ENCODE measurements at places on chromosomes 4 and X.

DNA sequence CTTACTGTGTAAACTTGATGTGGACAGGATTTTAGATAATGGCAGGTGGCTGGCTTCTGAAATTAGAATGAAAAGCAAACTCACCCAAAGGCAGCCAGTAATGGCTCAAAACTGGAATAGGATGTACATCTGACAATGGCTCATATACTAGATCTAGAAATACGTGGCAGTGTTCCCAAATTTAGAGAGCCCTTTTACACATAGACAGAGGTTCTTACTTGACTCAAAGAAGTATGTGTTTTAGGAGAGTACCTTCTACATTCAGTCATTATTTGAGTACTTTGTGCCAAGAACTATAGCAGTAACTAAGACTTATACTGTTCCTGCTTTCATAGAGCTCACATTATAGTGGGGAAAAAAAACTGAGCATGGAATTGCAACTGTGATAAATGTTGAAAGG is 48.0 kb downstream of the UBE2K start:
- DNase-seq, result no peak

DNA sequence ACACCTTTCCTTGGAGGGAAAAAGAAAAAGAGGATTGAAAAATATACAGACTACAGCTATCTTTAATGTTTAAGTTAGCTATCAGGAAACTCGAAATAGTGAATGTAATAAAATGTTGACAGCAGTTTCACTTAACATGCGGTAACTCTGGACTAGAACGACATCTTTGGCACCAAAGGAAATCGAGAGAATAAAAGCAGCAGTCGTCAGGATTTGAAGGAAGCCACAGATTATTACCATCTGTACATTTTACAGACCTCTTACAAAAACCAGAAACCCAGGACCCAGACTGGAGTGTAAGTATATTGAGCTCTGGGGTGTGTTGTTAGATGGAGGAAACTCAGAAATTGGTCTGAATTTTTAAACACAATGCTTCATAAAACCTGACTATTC is 51.6 kb upstream of the STOX2 start:
- DNase-seq, result no peak

DNA sequence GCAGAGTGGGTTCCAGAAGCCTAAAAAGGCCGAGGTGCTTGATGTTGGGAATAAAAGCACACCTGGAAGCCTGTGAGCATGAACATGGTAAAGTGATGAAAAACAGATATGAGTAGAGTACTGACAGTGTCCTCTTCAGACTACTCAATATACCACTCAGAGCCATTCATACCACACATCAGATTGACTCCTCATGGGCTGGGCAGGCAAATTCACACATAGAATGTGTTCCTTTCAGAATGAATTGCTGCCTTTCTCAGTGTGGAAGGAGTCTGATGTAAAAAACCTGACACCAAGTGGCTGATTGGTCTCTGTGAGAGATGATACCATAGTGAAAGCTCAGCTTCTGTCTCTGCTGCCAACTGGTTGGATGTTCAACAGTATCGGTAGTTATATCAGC is 442.7 kb downstream of the RAPGEF2 start:
- no peak for DNase-seq

DNA sequence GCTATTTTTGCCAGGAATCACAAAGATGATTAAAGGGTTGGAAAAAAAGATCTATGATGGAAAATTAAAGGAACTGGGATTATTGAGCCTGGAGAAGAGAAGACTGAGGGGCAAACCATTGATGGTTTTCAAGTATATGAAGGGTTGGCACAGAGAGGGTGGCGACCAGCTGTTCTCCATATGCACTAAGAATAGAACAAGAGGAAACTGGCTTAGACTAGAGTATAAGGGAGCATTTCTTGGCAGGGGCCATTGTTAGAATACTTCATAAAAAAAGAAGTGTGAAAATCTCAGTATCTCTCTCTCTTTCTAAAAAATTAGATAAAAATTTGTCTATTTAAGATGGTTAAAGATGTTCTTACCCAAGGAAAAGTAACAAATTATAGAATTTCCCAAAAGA is 75.1 kb downstream of the NPNT start:
- no peak for DNase-seq

- DNase-seq, result no peak
Observed at GRCh38 chrX:27910412-27910811, 70.8 kb downstream of the DCAF8L1 start.

GRCh38 chr4:89640620-89641366 is 196.2 kb downstream of the SNCA start:
- DNase-seq, result peak; percentile 82

DNA sequence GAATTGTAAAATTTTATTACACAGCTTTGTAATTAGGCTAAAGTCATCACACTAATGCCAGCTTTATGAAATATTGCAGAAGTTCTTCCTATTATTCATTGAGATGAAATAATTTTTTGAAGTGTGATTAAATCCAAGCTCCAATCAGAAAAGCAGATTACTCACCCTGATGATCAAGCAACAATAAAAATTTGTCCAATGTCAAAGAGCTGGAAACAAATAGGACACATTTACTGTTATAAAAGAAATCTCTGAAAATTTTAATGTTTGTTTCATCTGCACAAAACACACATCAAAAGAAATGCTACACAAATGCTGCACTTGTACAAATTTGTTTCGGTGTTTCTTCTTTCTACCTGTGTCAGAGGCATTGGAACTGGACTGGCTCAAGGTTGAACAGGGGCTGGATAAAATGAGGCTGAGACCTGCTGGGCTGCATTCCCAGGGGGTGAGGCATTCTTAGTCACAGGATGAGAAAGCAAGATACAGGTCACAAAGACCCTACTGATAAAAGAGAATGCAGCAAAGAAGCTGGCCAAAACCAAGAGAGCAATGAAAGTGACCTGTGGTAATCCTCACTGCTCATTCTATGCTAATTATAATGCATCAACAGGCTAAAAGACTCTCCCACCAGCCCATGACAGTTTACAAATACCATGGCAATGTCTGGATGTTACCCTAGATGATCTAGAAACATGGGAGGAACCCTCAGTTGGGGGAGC is 78.3 kb downstream of the GASK1B start:
- DNase-seq, result no peak

DNA sequence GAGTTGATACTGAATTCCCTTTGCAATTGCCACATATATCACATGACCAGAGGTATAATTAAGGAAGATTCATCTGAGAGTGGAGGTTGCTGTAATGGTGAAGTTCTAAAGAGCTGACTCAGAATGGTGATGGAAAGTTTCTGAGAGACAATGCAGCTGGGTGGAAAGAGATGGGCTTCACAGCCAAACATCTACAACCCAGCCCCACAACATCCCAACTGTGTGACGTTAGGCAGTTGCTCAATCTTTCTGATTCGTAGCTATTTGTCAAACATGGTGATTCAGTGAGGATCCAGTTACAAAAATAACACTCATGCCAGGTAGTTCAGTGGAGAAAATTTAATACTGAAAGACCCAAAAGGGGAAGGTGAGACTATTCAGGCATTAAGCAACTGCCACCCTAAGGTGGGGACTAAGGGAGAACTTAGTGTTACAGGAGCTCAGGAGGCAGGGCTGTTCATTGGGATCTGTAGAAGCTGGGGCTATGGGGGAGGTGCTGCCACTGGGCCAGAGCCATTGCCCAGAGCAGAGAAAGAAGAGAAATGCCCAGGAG is 6.9 kb upstream of the AFF1 start:
- DNase-seq, result no peak

DNA sequence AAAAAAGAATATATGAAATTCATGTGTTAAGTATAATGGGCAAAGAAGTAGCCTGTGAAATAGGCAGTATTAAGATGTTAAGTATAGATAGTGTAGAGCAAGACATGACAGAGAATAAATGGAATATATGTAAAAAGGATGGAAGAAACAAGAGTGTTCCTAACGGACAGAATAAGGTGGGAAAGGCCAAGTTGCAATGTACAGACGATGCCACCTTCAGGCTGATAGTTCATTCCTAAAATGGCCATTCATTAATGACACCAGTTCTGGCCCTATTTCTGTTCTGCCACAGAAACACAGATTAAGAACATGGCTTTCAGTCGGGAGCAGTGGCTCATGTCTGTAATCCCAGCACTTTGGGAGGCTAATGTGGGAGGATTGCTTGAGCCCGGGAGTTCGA is 4.4 kb upstream of the FAM184B start:
- DNase-seq, result no peak

- DNase-seq, result no peak
Observed at GRCh38 chr4:147284935-147285334, 196.0 kb upstream of the EDNRA start.

DNA sequence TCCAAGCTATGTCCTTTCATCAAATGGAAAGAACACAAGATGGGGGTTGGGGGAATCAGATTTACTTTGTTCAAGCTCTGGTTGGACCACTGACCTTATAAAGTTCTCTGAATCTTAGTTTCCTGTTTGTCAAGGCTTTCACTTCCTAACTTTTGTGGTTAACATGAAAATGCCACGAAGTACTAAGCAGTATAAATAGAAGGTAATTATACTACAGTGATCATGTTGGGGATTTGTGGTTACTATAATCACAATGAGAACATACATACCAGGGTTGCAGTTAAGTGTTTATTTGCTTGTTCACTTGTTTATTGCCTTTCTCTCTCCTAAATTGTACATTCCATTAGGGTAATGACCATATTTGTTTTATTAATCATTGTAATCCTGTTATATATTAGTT is 53.2 kb downstream of the SPRY1 start:
- DNase-seq, result no peak

- DNase-seq, result no peak
Observed at GRCh38 chrX:104318330-104319009, 63.7 kb upstream of the ESX1 start.

DNA sequence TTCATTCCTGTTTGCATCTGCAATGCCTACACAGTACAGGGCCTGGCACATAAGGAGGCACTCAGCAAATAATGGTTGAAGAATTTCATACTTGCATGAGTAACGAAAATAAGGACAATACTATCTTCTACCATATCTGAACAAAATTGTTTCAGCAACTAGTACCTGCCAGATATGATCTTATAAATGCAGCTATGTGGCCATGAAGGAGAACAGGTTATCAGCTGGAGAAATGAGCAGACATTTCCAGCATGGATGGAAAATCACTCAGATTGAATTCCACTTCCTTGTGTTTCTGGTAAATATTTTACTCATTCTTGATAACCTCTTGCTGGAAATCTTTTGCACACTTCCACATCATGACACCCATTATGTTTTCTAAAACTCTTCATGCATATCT is 204.0 kb downstream of the ADAMTS3 start:
- DNase-seq, result no peak

GRCh38 chrX:18542905-18543304 is 117.5 kb downstream of the CDKL5 start:
- no peak for DNase-seq

- no peak for DNase-seq
Observed at GRCh38 chr4:52936729-52937128, 74.6 kb downstream of the RASL11B start.

- no peak for DNase-seq
Observed at GRCh38 chrX:30876367-30876766, 12.7 kb downstream of the TAB3 start.

DNA sequence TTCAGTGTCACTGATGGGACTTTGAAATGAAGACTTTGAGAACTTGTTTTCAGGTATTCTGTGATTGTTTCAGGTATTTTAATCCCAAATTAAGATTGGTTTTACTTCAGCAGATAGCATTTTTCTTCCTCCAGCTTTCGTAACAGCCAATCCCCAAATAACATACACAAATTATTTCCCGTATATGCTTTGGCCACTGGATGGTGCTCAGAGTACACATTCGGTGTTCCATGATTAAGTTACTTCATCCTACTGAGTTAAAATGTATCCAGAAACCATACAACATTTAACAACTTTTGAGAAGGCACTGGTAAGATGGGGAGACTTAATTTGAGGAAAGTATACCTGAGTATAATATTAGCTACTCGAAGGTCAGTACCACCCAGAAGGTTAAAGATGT is 233.4 kb upstream of the FAM47A start:
- peak; percentile 24 for DNase-seq

DNA sequence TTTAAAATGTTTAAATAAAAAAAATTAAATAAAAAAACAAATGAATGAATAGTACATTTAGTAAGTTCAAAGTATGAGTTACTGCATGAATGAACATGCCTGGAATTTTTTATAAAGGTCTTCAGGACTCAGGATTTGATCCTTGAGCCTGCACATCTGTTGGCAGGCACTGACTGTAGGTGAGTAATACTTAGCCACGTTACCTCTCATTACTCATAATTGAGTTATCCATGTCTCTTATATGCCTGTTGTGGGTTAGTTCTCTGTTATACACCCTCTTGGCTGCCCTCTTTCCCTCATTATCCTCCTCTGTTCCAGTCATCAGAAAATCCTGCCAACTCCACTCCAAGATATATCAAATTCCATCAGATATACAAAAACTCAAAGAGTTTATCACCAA is 276.0 kb downstream of the FBXW7 start:
- DNase-seq, result no peak

DNA sequence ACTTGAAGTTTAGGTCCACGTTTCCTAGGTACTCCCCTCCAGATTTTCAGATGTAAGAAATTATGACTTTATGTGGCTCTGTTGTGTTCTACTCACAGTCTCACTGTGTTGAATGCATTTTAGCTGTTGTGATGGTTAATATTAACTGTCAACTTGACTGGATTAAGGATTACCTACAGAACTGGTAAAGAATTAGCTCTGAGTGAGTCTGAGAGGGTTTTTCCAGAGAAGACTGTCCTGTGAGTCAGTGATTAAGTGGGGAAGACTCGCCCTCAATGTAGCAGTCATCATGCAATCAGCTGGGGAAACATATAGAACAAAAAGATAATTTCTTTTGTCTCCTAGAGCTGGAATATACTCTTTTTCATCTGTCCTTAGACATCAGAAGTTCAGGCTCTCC is 493.4 kb downstream of the ACTRT1 start:
- DNase-seq, result no peak

DNA sequence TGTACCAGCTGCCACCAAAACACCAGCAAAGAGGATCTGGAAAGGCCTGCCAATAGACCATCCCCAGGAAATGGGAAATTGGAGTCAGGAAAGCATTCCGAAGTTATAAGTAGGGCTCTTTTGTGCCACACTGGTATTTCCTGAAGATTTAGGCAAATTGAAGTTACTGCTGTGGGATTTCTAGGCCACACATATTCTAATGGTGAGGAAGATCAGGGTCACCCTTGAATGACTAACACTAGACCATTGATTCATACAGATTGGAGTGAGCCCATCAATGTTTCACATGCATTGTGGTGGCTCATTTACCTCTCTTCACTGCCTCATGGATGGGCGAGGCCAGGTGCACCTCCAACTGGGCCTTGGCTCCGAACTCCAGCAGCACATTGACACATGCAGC is 22.6 kb downstream of the ASB11 start:
- no peak for DNase-seq

GRCh38 chr4:73872316-73873108 is 3.3 kb downstream of the CXCL1 start:
- no peak for DNase-seq

GRCh38 chrX:40263014-40263560 is 165.3 kb upstream of the BCOR start:
- DNase-seq, result no peak

GRCh38 chr4:12791536-12791935 is 692.6 kb downstream of the RAB28 start:
- no peak for DNase-seq

Data from HEK293T (cell line).